SK-N-MC (cell line): ENCODE measurements at places on chromosomes 7 and 10.

GRCh38 chr7:36129048-36129534, 24.0 kb upstream of the EEPD1 start:
- DNase-seq: no peak

DNA sequence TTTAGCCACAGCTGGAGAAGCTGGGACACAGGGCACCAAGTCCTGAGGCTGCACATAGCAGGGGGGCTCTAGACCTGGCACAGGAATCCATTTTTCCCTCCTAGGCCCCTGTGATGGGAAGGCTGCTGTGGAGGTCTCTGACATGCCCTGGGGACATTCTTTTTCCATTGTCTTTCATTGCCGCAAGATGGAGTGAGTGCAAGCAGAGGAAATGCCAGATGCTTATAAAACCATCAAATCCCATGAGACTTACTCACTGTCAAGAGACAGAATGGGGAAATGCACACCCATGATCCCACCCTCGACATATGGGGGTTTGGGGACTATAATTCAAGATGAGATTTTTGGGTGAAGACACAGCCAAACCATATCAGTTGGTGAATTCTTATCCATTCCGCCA, 94.7 kb upstream of the FERD3L start:
- DNase-seq: peak; percentile 24

- no peak for DNase-seq
Observed at GRCh38 chr7:56040730-56041129, 10.5 kb downstream of the PSPH start.

DNA sequence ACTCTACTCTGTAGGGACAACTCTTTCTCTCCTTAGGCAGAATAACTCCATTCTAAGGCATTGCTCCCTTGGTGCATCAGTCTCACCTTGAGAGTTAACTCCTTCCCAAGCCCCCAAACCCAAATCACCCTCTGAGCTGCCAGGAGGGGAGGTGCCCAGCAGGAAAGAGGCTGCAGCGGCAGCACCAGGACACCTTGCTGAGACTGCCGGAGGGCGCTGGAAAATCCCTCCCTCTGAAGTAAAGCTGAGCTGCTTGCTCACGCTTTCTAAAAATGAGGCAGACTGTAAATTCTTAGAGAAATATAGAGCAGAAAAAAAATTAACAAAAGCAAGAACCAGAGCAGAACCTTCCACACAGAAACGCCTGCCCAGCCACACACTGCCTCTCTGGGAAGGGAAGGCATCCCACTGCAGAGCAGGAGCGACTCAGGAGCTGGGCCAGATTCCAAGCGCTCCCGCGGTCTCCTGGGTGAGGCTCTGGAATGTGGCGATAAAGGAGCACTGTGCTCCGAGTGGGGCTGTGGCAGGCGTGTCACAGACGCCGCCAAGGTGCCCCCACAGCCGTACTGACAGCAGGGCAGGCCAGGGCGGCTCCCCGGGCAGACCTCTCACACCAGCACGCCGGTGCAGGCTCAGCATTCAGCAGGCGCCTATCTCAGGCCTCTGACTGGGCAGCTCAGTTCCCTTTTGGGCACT, 202.1 kb downstream of the TNS3 start:
- DNase-seq: no peak

DNA sequence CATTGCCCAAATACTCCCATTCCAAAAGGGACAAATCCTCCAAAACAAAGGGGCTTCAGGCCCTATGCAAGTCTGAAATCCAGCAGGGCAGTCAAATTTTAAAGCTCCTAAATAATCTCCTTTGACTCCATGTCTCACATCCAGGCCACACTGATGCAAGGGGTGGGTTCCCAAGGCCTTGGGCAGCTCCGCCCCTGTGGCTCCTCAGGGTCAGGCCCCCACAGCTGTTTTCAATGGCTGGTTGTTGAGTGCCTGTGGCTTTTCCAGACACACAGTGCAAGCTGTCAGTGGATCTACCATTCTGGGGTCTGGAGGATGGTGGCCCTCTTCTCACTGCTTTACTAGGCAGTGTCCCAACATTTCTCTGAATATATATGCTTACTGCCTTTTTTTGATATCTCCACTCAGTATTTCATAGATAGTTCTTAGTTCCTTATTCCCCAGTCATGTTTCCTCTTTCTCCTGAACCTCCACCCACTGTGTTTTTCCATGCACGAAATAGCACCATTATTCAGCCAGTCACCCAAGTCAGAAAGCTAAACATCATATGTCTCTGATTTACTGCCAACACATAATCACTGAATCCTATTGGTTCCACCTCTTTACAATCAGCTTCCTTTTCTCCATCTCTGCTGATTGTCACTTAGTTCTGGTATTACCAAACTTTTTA, 172.6 kb upstream of the CACNA2D1 start:
- no peak for DNase-seq

GRCh38 chr7:105963038-105963667, at the start of gene CDHR3:
CDHR3 (plus strand) TSS chr7:105963264; CDS start chr7:105963319, 55 bp downstream.
- DNase-seq: no peak
